ENCODE measurements at places on chromosomes 3 and 15.

GRCh38 chr3:133575086-133575485 is 1.6 kb downstream of the CDV3 start:
- DNase-seq = no peak

DNA sequence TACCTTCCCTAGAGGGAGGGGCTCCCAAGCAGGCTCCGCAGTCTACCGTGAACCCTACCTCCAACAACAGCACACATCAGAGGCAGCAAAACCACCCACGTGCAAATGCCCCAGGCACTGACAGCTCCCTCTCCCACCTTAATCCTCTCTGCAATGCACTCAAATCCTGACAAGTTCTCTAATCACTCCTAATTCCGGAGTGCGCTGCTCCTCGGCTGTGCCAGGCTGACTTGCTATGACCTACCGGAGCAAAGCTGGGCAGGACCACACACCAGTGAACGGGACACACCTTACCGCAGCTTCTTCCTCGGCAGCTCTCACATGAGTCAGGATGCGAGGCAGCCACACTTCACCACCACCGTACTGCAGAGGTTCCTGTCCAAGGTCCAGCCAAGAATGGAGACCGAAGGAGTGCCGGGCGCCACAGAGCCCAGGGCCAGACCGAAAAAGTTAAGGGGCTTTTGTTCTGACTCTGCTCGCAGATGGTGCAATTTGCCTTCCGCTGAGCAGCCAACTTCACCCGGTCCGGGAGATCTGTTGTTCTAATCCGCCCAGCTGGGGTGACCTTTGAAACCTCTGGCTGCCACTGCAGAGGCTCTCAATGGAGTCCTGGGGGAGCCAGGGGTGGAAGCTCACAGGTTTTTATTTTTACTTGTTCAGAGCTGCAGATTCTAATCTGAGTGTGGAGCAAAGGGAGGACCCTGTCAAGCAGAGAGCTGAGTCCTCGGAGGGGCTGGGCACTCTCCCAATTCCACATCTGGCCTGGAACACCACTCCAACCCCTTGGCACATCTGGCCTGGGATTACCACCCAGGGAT is 84.4 kb downstream of the MYLK start:
- DNase-seq = no peak

GRCh38 chr15:101827257-101827656 is 15.3 kb downstream of the OR4F15 start:
- DNase-seq = no peak

DNA sequence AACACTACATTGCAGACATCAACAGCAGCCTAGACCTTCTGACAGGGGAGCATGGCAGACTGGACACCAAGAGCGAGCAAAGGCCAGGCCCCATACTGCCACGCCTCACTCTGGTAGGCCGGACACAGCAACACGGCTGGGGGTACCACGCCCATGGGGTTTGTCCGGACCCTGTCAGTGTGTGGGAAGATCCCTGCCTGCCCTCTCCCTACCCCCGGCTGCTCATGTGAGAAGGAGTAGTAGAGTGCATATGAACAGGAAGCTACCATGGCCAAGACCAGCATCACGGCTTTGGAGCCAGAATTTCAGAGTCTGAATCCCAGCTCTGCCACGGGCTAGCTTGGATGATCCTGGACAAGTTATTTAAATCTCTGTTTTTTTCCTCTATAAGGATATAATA is 27.9 kb downstream of the ALDH1L1 start:
- no peak for DNase-seq

GRCh38 chr3:149506965-149507364 is 32.5 kb downstream of the TM4SF4 start:
- DNase-seq = no peak

DNA sequence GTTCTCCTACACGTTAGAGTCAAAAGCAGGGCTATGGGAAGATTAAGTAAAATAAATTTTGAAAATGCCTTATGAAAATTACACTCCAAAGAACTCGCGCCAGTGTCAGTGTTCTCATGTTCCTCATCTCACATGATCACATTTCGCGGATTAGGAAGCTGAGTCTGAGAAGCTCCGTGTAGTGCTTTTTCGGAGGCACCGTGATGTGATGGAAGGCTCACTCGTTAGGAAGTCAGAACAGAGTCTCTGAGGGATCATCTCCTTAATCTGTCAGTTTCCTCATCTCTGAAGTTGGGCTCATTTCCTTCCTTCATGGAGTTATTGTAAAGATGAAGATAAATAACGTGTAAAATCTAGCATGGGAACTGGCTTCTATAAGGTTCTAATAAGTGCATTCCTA is 3.2 kb downstream of the ADIPOQ start:
- no peak for DNase-seq

DNA sequence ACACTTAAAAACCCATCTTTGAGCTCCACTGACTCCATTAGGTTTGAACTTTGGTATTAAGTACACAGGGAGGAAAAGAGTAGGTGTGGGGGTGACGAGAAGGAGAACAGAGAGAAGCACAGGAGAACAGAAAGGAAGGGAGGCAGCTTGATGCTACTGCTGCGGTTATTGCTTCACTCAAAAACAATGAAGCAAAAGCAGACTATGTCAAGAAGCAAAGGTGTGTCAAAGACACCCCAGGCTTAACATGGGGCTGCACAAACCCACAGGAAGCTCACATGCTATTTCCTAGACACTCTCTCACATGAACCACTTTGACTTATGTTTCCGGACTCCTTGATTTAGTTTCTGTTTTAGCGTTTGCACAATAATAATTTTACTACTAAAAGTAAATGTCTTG is 961.0 kb upstream of the CFAP20DC start:
- DNase-seq = peak; percentile 81

GRCh38 chr15:30992249-30992864 is 929 bp upstream of the MTMR10 start:
- DNase-seq = no peak

DNA sequence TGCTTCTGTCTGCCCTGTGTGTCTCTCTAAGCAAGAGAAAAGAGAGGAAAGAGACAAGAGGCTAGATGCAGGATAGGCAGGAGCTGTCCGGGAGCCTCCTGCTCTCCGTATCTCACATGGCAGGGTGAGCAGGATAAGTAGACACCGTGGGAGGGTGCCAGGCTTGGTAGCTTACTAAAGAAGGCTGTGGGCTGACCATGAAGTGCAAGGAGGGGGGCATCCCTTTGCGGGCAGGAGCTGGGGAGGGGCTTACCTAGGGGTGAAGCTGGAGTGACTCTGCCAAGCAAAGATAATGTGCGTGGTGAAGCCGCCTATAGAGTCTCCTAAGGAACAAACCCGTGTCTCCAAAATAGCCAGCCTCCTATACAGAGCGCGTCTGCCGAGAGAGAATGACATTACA is 33.7 kb upstream of the TMC3 start:
- DNase-seq = no peak

DNA sequence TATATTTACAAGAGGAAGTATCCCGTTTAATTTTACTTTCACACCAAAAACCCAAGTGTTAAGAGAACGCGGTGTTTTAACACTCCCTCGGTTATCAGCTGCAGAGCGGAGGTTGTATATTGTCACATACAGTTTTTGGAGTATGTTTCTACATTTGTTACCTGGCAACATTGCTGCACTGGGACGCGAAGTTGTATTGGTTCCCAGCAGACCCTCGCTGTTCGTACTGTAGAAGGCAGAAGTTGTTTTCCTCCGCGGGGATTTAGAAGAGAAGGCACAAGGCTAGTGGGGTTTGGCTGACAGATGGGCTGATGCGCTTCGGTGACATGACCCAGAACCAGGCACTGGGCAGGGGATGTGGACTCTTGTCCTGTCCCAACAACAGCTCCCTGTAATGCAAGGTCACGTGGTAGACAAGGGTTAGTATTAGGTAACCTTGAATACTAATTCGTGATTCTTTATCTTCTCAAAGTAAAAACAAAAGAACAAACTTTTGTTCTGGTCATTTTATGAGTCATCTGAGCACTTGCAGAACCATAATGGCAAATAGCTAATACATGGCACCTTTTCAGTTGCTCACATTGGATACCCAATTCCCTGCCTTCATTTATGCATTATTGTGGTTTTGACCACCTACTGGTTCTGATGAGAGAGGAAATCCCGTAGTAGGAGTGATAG is 230.4 kb upstream of the BHLHE40 start:
- no peak for DNase-seq

- DNase-seq = no peak
These were observed 553.6 kb upstream of the NECTIN3 start for GRCh38 chr3:110518031-110518430.
